Stimulated activated CD4-positive, alpha-beta T cell treated with anti-CD3 and anti-CD28 coated beads, Interleukin-2, amount 100 ng/mL, for 4 hours (primary cell): ENCODE measurements at places on chromosomes 11 and 22.

- no peak for DNase-seq
These were observed 79.9 kb upstream of the DRD2 start for GRCh38 chr11:113555071-113555619.

GRCh38 chr22:41367680-41368542 lies 13.8 kb upstream of the TEF start:
- no peak for DNase-seq

- no peak for DNase-seq
These were observed 37.6 kb upstream of the DBX1 start for GRCh38 chr11:20197881-20198280.

- no peak for DNase-seq
These were observed 26.9 kb downstream of the ARFGAP3 start for GRCh38 chr22:42830161-42830560.

GRCh38 chr22:46774253-46774979 lies 12.0 kb downstream of the TBC1D22A start:
- no peak for DNase-seq

GRCh38 chr11:37264060-37264459 lies 666.0 kb upstream of the RAG2 start:
- DNase-seq = no peak

- no peak for DNase-seq
These were observed 7.1 kb downstream of the MUC2 start for GRCh38 chr11:1081601-1082311.

- DNase-seq = peak; percentile 36
These were observed 11.1 kb downstream of the NAV2 start for GRCh38 chr11:19723572-19724342.

GRCh38 chr11:62139526-62140303 lies 15.9 kb downstream of the INCENP start:
- no peak for DNase-seq

DNA sequence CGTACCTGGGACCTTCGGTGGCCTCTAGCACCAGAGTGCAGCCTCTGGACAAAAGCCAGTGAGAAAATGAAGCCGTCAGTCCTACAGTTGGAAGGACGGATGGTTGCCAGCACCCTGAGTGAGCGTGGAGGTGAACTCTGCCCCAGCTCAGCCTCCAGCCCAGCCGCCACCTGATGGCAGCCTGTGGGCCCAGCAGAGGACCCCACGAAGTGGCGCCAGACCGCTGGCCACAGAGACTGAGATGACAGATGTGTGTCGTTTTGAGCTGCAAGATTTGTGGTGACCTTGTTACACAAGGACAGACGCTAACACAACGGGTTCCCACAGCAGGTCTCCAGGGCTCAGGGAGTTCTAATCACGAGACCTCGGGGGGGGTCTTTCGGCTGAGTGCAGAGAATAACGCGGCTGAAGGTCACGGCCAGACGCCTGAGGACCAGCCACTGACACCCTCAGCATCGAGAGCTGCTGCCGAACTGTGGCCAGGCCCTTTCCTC lies 75.0 kb downstream of the BRD1 start:
- no peak for DNase-seq

- DNase-seq = no peak
These were observed 865 bp upstream of the ZNF280A start for GRCh38 chr22:22520667-22521602.
